AG04450 (cell line): ENCODE measurements at places on chromosomes 16 and 17.

DNA sequence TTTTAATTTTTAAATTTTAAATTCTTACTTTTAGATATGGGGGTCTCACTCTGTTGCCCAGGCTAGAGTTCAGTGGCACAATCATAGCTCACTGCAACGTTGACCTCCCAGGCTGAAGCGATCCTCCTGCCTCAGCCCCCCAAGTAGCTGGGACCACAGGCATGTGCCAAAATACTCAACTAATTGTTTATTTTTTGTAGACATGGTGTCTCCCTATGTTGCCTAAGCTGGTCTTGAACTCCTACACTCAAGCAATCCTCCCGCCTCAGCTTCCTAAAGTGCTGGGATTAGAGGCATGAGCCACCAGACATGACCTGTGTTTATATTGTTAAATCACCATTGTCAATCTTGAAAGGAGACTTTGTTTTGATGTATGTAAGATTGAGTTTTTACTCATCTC is 332.2 kb downstream of the WWOX start:
- no peak for DNase-seq

GRCh38 chr16:1637526-1637925 is 25.4 kb downstream of the CRAMP1 start:
- DNase-seq = no peak

GRCh38 chr16:29814592-29814991 is 1.4 kb upstream of the PAGR1 start:
- no peak for DNase-seq

DNA sequence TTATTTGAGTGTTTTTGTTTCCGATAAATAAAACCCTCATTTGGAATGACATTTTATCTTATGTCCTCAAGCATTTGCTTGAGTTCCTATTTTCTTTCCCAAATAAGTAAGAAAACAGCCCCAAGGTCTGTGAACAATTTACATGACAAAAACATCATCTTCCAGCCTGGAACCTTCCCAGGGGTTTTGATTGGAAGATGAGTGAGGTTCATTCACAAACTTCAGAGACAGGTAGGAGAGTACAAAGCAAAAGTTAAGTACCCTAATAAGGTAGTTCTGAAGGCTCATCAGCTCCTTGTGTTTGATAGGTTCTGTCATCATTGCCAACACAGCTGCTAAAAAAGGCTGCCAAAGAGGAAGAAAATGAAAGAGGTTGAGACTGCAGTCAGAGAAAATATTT is 772.8 kb downstream of the CDH8 start:
- DNase-seq = no peak

DNA sequence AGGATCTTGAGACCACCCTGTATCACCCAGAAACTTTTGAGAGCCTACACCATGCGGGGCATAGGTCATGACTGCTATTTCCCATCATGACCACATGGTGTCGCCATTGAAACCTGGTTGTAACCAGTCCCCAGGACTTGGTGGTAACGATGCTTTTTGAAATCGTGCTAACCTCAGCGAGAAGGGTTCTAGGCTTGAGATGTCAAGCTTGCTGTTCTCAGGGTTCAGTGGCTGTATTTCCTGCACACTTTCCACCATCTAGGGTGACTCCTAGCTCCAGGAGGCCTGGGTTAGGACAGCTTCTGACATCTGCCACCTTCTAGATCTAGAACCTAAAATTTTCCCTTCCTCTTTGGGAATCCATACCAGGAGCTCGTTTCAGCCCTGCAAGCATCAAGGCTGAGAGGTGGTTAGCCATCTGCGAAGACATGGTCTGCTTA is 13.0 kb upstream of the SPNS3 start:
- DNase-seq = peak; percentile 36

- no peak for DNase-seq
Measured at GRCh38 chr17:62703261-62703775, 75.8 kb downstream of the MRC2 start.
